ENCODE measurements at places on chromosomes 12 and 14. TPM values are rescaled to one million over a fixed set of nuclear protein-coding genes. Genes with fewer than 3 reads are reported as not detected.

The DNAJC22 gene
- total RNA-seq = 0.34 TPM

The TBX3 gene
- total RNA-seq = 1.1 TPM

The LRRC43 gene
- total RNA-seq = 0.72 TPM

The WSB2 gene
- total RNA-seq = 113 TPM

The TMTC2 gene
- 1.7 TPM for total RNA-seq

DNA sequence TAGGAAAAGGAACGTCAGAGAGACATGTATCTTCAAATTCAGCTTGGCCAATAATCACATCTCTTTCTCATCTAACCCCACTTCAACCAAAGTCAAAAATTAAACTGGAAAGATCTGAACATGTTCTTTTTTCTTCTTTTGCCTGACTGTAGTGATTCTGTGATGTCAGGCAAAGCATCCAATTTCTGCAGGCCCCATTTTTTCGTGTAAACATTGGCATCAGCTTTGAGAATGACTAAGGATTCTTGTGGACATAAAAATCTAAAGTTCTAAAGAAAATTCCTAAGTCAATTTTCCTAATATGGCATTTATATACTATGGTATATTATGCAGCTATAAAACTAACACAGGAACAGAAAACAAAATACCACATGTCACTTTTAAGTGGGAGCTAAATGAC lies 89.1 kb downstream of the STXBP6 start:
- peak; percentile 39 for DNase-seq
- H3K4me3 ChIP-seq = no peak overlapping the region
- no peak overlapping the region for H3K27ac ChIP-seq

DNA sequence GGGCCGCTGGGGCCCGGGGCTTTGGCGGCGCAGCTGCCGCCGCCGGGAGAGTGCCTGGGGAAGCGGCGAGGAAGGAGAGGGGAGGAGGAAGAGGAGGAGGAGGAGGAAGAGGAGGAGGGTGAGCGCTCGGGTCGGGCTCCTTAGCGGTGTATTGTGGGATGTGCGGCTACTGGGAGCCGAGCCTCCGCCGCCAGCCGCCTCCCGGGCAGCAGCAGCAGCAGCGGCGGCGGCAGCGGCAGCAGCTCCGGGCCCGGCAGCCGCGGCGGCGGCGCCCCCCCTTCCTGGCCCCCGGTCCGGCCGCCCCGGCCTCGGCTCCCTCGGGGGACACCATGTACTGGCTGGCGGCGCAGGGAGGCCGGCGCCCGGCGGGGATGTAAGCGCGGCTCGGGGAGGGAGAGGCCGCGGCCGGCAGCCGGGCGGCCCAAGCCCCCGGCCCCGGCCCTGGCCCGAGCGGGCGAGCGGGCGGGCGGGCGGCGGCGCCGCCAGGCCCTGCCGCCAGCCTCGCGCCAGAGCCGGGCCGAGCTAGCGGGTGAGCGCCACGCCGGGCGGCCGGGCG lies at the start of gene SETD1B:
Gene SETD1B, plus strand, starts transcription at position 149 of the 556 bp plus-strand sequence. CDS start 729 bp downstream, outside the sequence.
- peak within 1 kb of the TSS; percentile 99 for H3K27ac ChIP-seq
- H3K4me1 ChIP-seq = peaks cover 44% of the 10 kb centered on the region
- H3K36me3 ChIP-seq = peaks cover 12% of the 10 kb centered on the region
- peak within 1 kb of the TSS; percentile 68 for H3K4me3 ChIP-seq
- DNase-seq = peak; percentile 47

DNA sequence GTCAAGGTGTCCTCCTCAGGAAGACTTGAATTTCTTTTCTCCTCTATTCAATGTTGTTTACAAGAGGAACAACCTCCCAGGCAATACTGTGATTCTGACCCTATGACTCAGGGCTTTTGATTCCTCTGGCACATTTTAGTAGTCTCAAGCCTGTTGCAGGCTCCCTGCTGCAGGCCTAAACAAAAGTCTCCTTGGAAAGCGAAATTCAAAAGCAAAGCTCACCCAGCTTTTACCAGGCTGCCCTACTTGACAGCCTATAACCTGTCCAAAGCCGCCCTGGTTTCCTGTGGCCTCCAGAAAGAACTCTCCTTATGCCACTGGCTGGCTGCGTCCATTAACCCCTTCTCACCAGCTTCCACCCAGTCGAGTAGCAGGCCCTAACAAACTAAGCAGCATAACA lies 11.6 kb downstream of the FGD6 start:
- H3K27ac ChIP-seq = peak overlapping the region; percentile 95
- peaks cover 42% of the 10 kb centered on the region for H3K4me1 ChIP-seq
- no peaks in the 10 kb centered on the region for H3K27me3 ChIP-seq
- no peak overlapping the region for H3K4me3 ChIP-seq

GRCh38 chr12:85155791-85156190 lies 119.6 kb downstream of the LRRIQ1 start:
- DNase-seq = peak; percentile 6
- no peak overlapping the region for H3K27ac ChIP-seq
- no peak overlapping the region for H3K4me3 ChIP-seq
